ENCODE measurements at places on chromosomes 5 and 9. TPM values are rescaled to one million over a fixed set of nuclear protein-coding genes. Genes with fewer than 3 reads are reported as not detected.

The C5orf52 gene
- not detected for total RNA-seq

The PCDHGA2 gene
- 6.7 TPM for total RNA-seq

GRCh38 chr5:171437286-171437821, 17.9 kb downstream of the FGF18 start:
- DNase-seq, result no peak

- DNase-seq, result no peak
Measured at GRCh38 chr9:32069169-32069813, 315.2 kb upstream of the ACO1 start.

- peak; percentile 29 for DNase-seq
Measured at GRCh38 chr5:179623906-179624741, 653 bp upstream of the HNRNPH1 start.

DNA sequence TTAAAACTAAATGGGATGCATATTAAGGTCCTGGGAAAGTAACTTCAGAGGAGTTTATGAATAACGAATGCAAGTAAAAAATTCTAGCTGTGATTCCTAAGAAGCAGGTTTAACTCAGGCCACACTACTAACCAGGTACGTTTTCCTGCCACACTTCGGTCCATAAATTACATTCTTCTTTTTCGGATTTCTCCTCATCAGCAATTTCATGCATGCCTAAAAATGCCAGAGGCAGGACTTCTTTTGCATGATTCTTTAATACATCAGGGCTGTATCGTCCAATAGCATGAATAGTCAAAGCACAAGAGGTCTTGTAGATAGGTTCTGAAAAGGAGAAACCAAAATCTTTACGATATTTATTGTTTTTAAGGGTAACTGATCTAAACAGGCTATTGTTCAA, 42.3 kb upstream of the OR2K2 start:
- no peak for DNase-seq

GRCh38 chr9:128282500-128282899, 6.4 kb downstream of the SWI5 start:
- DNase-seq, result no peak

- DNase-seq, result no peak
Measured at GRCh38 chr5:143674469-143674786, 137.5 kb upstream of the HMHB1 start.

DNA sequence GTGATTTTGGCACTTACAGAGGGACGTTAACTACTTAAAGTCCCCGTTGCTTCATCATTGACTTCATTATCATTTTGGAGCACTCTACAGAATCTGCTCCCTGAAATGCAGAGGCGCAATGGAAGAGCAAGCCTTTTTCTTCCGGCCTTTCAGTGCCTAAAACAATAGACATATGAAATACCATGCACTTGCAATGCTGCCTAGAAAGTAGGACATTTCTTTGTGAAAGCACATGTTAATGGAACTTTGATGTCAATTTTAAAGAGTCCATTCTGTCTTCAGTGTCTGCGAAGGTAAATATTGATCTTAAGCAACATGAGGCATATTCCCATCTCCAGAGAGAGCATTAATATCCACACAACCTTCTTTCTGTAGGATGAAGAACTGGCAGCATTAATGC, 36.3 kb downstream of the ITGA2 start:
- no peak for DNase-seq

DNA sequence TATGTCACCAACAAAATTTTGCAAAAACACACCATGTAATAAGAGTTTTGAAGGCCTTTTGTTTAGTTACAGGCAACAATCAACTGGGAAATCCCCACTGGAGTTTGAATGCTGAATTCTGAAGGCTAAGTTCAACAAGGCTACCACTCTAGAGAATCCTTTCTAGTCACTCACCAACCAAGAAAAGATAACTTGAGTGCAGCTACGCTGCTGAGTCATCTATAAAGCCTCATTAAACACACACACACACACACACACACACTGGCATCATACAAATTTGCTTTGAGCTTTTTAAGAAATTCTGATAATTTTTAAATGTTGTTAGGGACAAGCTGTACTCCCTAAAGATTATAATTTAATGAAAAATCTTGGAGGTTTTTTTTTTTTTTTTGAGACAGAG, 219.6 kb downstream of the DENND1A start:
- no peak for DNase-seq

DNA sequence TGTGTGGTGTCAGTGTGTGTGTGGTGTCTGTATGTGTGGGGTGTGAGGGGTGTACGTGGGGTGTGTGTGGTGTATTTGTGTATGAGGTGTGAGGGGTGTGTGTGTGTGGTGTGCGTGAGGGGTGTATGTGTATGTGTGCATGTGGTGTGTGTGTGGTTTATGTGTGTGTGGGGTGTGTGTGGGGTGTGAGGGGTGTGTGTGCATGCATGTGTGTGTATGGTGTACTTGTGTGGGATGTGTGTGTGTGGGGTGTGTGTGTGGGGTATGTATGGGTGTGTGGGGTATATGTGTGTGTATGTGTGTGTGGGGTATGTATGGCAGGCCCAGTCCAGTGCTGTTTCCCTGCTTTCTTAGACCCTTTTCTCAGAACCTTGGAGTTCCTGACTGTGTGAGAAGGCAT, 83.3 kb downstream of the PTTG1 start:
- no peak for DNase-seq
